NCI-H526 treated with DMSO at 0.1 percent for 48 hours (cell line): ENCODE measurements at places on chromosomes 3 and 15.

GRCh38 chr15:62739082-62739481 lies 303.5 kb upstream of the TPM1 start:
- DNase-seq = no peak

GRCh38 chr15:63407612-63408011 lies 26.0 kb upstream of the CA12 start:
- DNase-seq = no peak

DNA sequence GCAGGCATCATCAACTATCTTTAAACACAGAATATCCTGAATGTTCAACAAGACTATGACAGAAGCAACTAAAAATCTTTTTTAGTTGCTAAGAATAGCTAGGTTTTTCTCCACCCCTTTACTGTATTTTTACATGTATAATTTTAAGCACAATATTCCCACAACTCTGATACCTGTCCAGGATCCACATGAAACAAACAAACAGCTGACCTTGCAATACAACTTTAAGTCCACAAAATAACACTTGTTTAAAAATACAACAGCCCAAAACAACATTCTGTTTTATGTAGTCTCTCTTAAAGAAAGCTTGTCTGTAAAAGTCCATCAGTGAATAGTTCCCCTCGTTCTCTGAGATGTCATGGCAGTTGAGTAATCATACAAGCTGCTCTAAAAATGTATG lies 41.1 kb downstream of the IFT57 start:
- no peak for DNase-seq

DNA sequence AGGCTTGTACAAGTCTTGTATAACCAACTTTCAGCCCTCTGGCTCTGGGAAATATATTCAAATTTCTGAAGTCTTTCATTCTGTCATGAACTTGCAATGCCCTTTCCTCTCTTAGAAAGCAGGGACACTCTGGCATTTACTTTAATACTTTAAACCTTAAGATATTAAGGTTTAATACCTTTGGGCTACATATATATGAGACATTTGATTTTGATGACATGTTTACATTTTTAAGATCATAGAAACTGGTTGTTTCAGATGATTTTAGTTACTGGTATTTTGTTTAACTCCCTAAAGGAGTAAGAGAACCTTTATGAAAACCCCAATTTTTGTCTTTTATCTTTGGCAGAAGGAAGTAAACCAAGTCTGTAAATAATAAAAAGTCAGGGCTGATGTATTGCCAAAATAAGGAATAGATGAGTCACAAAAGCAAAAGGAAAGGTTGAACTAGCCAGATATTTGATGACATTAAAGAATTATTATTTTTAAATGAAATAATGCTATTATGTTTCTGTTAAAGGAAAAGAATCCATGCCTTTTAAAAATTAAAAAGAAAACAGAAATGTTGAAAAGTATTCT lies 579.0 kb upstream of the CBLB start:
- no peak for DNase-seq
